ENCODE measurements at places on chromosomes 11 and 22. TPM values are rescaled to one million over a fixed set of nuclear protein-coding genes. Genes with fewer than 3 reads are reported as not detected.

- DNase-seq, result no peak
- no peak overlapping the region for H3K4me3 ChIP-seq
- H3K27ac ChIP-seq, result no peak overlapping the region
These were observed 263.8 kb upstream of the NARS2 start for GRCh38 chr11:78838417-78838816.

DNA sequence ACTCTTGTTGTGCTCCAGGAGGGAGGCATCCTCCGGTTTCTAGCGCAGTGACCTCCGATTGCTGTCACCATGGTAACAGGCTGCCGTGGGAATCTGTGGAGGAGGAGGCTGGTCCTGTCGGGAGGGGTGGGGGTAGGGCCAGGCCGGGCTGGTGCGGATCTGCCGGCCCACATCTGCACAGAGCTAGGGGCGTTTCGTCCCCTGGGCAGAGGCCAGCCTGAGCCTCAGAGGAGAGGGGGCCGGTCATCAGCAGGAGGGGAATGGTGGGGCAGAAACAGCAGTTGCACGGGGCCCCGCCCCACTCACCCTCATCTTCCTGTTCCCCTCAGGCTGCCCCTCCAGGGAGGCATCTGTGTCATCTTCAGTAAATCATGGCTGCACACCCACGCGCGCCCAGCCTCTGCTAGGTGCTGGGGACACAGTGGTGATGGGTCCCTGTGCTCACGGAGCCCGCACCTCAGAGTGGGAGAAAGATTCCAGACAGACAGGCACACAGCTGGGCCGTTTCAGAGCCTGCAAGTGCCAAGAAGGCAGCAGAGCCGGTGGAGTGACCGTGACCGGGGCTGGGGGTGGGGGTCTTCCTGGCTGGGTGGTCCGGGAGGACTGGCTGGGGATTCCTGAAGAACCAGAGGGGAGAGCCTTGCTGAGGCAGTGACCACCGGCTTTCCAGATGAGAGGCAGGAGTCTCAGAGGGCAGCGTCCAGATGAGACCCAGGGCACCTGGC lies 120.5 kb downstream of the CACNA1I start:
- H3K4me1 ChIP-seq, result no peaks in the 10 kb centered on the region
- H3K27ac ChIP-seq, result no peak overlapping the region
- no peak for DNase-seq
- peaks cover 33% of the 10 kb centered on the region for H3K27me3 ChIP-seq

GRCh38 chr11:16933756-16934603 lies 80.2 kb downstream of the PLEKHA7 start:
- no peak overlapping the region for H3K27ac ChIP-seq
- no peaks in the 10 kb centered on the region for H3K36me3 ChIP-seq
- no peaks in the 10 kb centered on the region for H3K4me1 ChIP-seq
- DNase-seq, result no peak
- H3K4me3 ChIP-seq, result no peak overlapping the region

GRCh38 chr11:12691473-12691872 lies 17.3 kb downstream of the TEAD1 start:
- H3K4me3 ChIP-seq, result no peak overlapping the region
- no peak for DNase-seq
- no peaks in the 10 kb centered on the region for H3K36me3 ChIP-seq
- H3K4me1 ChIP-seq, result peaks cover 90% of the 10 kb centered on the region
- H3K27me3 ChIP-seq, result no peaks in the 10 kb centered on the region
- H3K27ac ChIP-seq, result peak overlapping the region; percentile 89

DNA sequence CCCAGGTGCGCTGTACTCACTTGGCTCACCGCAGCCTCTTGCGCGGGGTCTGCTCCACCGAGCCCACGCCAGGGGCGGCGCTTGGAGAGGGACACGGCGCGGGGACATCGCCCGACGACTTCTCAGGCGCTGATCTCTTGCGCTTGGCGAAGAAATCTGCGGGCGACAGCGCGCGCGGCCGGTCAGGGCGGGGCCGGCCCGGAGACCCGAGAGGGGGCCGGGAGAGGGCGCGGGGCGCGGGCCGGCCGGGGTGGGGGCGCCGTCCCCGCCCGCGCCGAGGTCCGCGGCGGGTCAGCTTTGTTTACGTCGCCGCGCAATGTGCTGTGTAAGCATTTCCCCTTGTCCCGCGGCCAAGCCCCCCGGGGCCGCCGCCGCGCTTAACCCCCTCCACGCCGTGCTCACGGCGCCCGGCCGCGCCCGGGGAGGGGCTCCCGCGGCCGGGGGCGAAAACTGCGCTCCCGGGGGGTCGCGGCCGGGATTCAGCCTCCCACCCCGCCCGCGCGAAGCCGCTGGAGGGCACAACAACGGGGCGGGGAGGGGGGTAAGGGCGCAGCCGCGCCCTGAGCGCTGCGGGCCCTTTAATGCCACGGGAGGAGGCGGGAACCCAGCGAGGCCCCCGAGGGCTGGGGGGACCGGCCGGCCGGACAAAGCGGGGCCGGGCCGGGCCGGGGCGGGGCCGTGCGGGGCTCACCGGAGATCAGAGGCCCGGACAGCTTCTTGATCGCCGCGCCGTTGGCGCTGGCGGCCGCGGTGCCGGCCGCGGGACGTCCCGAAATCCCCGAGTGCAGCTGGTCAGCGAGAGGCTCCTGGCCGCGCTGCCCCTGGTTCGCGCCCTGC lies 1.4 kb downstream of the CDKN1C start:
- peak; percentile 42 for DNase-seq
- H3K4me3 ChIP-seq, result peak overlapping the region; percentile 95
- H3K27me3 ChIP-seq, result no peaks in the 10 kb centered on the region
- peak overlapping the region; percentile 87 for H3K27ac ChIP-seq

GRCh38 chr11:117089685-117090084 lies 8.5 kb downstream of the SIK3 start:
- H3K36me3 ChIP-seq, result no peaks in the 10 kb centered on the region
- no peaks in the 10 kb centered on the region for H3K27me3 ChIP-seq
- no peak overlapping the region for H3K27ac ChIP-seq
- no peak overlapping the region for H3K4me3 ChIP-seq
- DNase-seq, result no peak

- DNase-seq, result no peak
- no peak overlapping the region for H3K4me3 ChIP-seq
- H3K27ac ChIP-seq, result no peak overlapping the region
- no peaks in the 10 kb centered on the region for H3K27me3 ChIP-seq
- no peaks in the 10 kb centered on the region for H3K36me3 ChIP-seq
These were observed 10.9 kb downstream of the OMP start for GRCh38 chr11:77113382-77114088.

GRCh38 chr22:37983860-37984791 lies at the start of gene SOX10:
SOX10 (minus strand) TSS chr22:37984555; CDS start chr22:37983784, 771 bp downstream.
- no peak within 1 kb of the TSS for H3K4me3 ChIP-seq
- no peak within 1 kb of the TSS for H3K27ac ChIP-seq
- peaks cover 16% of the 10 kb centered on the region for H3K4me1 ChIP-seq
- H3K36me3 ChIP-seq, result no peaks in the 10 kb centered on the region
- H3K27me3 ChIP-seq, result no peaks in the 10 kb centered on the region

DNA sequence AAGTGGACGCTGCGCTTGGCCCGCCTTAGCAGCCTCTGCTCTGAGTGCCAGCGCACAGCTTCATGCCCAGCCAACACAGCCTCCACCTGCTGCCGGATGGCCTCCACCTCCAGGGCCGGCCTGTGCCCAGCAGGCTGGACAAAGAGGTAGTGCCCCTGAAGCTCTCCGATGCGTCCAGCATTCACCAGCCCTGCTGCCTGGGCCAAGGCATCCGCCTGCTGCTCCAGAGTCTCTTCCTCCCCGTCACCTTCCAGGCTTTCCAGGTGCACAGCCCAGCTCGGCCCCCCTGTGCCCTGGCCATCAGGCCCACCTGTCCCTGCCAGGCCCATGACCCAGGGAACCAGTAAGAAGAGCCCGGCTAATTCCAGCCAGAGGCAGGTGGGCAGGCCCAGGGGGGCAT lies 2.5 kb downstream of the PCSK7 start:
- H3K4me1 ChIP-seq, result peaks cover 39% of the 10 kb centered on the region
- no peaks in the 10 kb centered on the region for H3K36me3 ChIP-seq
- H3K4me3 ChIP-seq, result no peak overlapping the region

GRCh38 chr22:17172029-17172833 lies 13.2 kb upstream of the HDHD5 start:
- DNase-seq, result no peak
- peak overlapping the region; percentile 95 for H3K27ac ChIP-seq
- no peaks in the 10 kb centered on the region for H3K36me3 ChIP-seq
- peak overlapping the region; percentile 52 for H3K4me3 ChIP-seq
- peaks cover 20% of the 10 kb centered on the region for H3K4me1 ChIP-seq
- no peaks in the 10 kb centered on the region for H3K27me3 ChIP-seq

DNA sequence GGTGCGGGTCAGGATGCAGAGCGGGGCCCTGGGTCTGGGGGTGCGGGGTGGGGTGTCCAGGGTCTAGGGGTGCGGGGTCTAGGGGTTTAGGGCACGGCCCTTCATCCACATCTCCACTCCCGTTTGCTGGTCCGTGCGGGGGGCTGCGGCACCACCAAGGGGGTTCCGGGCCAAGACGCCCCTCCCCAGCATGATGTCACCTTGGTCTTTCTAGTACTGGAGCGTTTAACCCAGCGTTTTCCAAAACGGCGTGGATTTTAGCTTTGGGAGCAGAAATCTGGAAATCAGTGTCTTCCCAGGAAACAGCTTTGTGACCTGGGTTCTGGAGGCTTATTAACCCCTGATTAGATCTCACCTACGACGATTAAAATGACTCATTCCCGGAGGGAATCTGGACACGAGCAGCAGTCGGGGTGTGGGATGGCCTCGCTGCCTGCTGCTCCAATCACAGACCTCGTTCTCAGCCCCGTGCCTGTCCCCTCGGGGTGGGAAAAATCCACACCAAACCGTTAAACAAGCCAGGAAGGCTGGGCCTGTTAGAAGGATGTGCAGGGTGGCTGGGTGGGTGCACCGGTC lies 759 bp downstream of the AP2A2 start:
- peak overlapping the region; percentile 65 for H3K4me3 ChIP-seq
- H3K27ac ChIP-seq, result peak overlapping the region; percentile 94
- DNase-seq, result peak; percentile 49
- H3K4me1 ChIP-seq, result peaks cover 18% of the 10 kb centered on the region
- H3K36me3 ChIP-seq, result no peaks in the 10 kb centered on the region

GRCh38 chr22:20486229-20486628 lies 9.4 kb downstream of the KLHL22 start:
- no peaks in the 10 kb centered on the region for H3K27me3 ChIP-seq
- H3K36me3 ChIP-seq, result no peaks in the 10 kb centered on the region
- no peak overlapping the region for H3K4me3 ChIP-seq
- no peaks in the 10 kb centered on the region for H3K4me1 ChIP-seq
- no peak overlapping the region for H3K27ac ChIP-seq

DNA sequence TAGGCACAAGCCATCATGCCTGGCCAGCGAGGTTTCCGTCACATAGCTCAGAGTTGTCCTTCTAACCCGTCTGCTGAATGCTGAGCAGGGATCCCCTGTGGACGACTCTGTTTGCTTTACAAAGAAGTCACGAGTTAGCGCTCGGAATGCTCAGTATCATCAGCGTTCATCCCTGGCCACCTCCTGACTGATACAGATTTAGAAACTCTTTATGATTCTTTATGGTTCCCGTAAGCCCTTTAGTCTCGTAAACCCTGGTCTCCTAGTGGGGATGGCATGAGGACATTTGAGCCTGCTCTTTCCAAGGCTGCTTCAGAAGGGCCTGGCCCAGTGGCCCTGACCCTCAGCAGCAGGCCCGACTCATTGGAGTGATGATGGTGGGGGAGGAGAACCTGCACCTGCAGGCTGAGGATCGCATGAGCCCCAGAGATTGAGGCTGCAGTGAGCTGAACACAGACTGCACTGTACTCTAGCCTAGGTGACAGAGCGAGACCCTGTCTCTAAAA lies 9.6 kb downstream of the PEX26 start:
- DNase-seq, result peak; percentile 2
- peaks cover 20% of the 10 kb centered on the region for H3K4me1 ChIP-seq
- peak overlapping the region; percentile 95 for H3K27ac ChIP-seq
- H3K27me3 ChIP-seq, result no peaks in the 10 kb centered on the region
- H3K36me3 ChIP-seq, result peaks cover 40% of the 10 kb centered on the region

- no peaks in the 10 kb centered on the region for H3K36me3 ChIP-seq
- peaks cover 2% of the 10 kb centered on the region for H3K27me3 ChIP-seq
- H3K27ac ChIP-seq, result no peak overlapping the region
- no peak overlapping the region for H3K4me3 ChIP-seq
- no peak for DNase-seq
These were observed 238.3 kb upstream of the TBCEL start for GRCh38 chr11:120785576-120785975.

- no peak overlapping the region for H3K4me3 ChIP-seq
- no peaks in the 10 kb centered on the region for H3K36me3 ChIP-seq
- peak overlapping the region; percentile 25 for H3K27ac ChIP-seq
- no peaks in the 10 kb centered on the region for H3K27me3 ChIP-seq
These were observed 30.9 kb upstream of the CARS1 start for GRCh38 chr11:3087821-3088800.

DNA sequence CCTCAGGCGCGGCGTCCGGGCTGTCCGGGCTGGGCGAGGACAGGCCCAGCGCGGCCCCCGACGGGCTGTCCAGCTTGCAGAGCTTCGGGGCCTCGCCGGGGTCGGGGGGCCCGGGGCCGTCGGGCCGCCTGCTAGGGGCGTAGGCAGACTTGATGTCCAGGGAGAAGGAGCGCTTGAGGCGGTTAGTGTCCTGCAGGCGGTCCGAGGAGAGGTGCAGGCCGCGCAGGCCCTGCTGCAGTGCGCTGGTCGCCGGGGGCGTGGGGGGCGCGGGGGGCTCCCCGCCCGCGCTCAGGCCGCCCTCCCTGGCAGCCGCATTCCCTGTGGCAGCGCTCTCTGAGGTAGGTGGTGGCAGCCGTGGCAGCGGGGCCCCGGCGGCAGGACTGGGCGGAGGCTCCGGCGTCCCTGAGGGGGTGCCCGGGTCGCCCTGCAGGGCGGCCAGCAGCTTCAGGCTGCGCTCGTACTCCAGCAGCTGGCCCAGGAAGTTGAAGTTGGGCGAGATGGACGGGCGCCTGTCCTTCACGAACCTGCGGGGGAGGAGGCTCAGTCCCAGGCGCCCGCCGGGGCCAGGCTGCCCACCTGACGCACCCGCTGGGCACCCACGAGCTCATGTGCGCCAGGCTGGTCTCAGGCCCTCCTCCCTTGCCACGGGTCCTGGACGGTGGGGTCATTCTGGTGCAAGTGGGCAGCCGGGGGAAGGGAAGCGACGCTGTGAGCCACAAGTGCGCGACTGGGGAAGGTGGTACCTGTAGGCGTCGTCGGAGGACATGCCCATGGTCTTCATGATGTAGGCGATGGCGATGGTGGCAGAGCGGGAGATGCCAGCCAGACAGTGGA lies 14.8 kb downstream of the DUSP8 start:
- H3K27ac ChIP-seq, result peak overlapping the region; percentile 90
- no peak for DNase-seq
- peaks cover 33% of the 10 kb centered on the region for H3K4me1 ChIP-seq
- H3K36me3 ChIP-seq, result no peaks in the 10 kb centered on the region
- H3K4me3 ChIP-seq, result no peak overlapping the region

- H3K27ac ChIP-seq, result no peak overlapping the region
- no peaks in the 10 kb centered on the region for H3K4me1 ChIP-seq
- DNase-seq, result no peak
- H3K36me3 ChIP-seq, result no peaks in the 10 kb centered on the region
- no peak overlapping the region for H3K4me3 ChIP-seq
- H3K27me3 ChIP-seq, result no peaks in the 10 kb centered on the region
These were observed 19.5 kb upstream of the UVRAG start for GRCh38 chr11:75795276-75796090.

Gene APOA4
- total RNA-seq, result not detected

Gene MAPK8IP2
- 0.39 TPM for total RNA-seq

Gene KCTD14
- 0.25 TPM for total RNA-seq

Gene B3GAT1
- not detected for total RNA-seq
